Activated naive CD4-positive, alpha-beta T cell treated with anti-CD3 and anti-CD28 coated beads, Interleukin-2, amount 50 U/mL, for 16 hours (primary cell): ENCODE measurements at places on chromosomes 7 and 10.

DNA sequence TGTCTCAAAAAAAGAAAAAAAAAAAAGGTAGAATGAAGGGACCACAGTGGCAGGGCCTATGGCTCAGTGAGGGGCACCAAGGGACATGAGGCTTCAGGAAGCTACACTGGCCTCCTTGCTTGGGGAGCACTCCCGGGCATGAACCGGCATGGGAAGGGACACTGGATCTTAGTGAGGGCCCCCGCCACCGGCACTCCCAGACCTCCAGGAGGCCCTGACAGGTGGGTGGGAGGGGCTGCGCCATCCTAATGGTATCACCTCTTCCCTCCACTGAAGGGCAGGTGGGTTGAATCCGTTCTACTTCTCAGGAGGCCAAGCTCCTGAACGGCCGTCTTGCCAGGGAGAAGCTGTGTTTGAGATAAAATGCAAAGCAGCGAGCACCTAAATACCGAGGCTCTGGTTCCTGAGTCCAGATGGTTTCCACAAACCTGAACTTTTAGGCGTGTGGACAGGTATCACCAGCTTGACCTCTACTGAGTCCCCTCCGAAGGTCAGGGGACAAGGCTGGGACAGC is 69.8 kb downstream of the C10orf143 start:
- DNase-seq = no peak

GRCh38 chr10:45373576-45374349 is at the start of gene ALOX5:
TSS of gene ALOX5 (plus strand) at chr10:45374216. CDS start at chr10:45374280, 64 bp downstream.
- DNase-seq = no peak

GRCh38 chr10:92542458-92542857 is 31.4 kb downstream of the IDE start:
- DNase-seq = no peak

- DNase-seq = no peak
Measured at GRCh38 chr7:74575083-74575784, 82.3 kb upstream of the GTF2I start.

- no peak for DNase-seq
Measured at GRCh38 chr10:31554556-31554955, 235.5 kb downstream of the ZEB1 start.

GRCh38 chr7:44084701-44085100 is 2.4 kb upstream of the POLM start:
- no peak for DNase-seq

DNA sequence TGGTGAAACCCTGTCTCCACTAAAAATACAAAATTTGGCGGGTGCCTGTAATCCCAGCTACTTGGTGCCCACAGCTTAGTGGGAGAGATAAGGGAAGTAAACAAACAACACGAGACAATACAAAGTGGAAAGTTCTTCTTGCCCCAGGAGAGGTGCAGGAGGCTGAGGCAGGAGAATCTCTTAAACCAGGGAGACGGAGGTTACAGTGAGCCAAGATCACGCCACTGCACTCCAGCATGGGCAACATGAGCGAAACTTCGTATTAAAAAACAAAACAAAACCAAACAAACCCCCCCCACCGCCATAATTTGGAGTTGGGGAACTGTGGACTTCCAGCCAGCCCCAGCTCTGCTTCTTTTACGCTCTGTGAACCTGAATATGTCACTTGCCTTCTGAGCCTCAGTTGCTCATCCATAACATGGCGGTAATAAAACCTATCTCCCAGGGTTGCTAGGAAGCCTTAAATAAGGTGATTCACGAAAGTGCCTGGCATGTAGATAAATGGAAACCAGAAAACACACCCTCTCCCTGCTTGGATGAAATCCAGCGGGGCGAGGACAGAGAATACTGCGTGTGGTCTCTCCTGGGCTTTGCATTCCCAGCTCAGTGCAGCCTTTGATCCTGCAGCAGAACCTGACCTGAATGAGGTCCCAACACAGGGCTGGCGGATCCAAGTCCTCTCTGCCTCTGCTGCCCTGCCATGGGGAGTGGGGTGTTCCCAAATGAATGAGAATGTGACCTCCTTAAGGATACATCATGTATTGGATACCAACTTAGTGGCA is 10.2 kb downstream of the MLXIPL start:
- DNase-seq = no peak

GRCh38 chr10:132145521-132146185 is 41.1 kb upstream of the DPYSL4 start:
- DNase-seq = peak; percentile 11

GRCh38 chr10:113331961-113332360 is 220.9 kb upstream of the HABP2 start:
- no peak for DNase-seq

DNA sequence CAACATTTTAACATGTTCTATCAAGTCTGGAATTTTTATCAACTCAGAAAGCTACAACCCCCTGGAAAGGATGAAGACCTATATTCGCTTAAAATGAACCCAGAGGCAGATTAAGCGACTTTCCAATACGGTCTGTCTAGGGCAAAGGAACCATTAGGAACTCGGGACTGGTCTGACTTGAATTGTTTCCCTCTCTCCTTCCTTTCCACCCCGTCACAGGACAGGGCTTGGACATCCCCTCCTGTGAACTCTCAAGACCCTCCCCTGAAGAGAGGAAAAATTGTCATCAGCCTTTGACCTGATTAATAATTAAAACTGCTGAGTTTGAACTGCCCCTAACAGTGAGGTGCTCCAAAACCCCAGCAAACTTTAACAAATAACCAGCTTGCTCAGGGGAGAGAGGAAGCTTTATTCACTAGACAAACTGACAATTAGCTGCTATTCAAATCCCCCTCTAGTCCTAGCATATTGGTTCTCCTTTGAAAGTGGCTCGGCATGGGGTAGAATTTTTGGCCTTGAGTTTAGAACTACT is 22.6 kb upstream of the SLF2 start:
- no peak for DNase-seq
